ENCODE measurements at places on chromosomes 12 and 14.

DNA sequence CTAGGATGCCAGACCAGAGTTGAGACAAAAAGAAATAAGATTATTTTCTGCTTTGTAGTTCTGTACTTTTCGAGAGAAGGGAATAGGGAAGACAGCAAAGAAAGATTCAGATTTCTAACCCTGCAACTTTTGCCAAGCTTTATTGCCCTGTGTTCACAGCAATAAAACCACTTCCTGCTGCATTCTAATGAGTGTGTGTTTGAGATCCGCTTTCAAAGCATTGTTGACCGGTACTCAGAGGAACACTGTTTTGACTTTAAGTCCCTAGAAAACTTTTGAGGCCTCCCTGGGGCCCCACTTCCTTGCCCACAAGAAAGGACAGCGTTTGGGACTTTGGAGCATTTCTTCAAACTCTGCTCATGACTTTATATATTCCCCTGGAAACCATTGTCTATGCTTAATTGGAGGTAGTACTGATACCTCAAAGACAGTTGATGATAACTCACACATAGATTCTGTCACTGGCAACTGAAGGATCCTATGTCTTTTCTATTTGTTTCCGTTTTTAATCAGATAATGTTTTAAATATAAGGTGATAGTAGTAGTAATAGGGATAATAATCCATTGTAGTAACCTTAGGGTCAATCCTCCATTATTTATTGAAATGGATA, 1.3 kb downstream of the RNASE6 start:
- DNase-seq: peak; percentile 7

GRCh38 chr14:32813401-32813800, 125.3 kb upstream of the NPAS3 start:
- no peak for DNase-seq

DNA sequence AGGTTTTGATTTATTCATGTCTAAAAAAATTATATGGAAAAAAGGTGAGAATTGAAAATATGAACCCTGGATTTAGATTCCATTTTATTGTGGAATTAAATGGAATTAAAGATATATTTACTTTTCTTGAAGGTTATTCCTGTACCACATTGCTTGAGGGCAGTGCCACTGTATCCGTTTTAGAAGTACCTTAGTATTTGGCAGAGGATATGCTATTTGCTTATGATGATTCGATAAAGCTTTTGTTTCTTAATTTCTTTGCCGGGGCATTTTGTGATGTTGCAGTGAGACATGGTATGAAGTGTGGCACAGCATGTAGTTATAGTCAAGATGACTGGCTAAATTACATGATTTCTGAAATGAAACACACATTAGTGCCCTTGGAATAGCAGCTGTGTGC, 7.6 kb downstream of the TMTC2 start:
- no peak for DNase-seq

GRCh38 chr14:76093077-76093476, 58.6 kb upstream of the GPATCH2L start:
- no peak for DNase-seq

DNA sequence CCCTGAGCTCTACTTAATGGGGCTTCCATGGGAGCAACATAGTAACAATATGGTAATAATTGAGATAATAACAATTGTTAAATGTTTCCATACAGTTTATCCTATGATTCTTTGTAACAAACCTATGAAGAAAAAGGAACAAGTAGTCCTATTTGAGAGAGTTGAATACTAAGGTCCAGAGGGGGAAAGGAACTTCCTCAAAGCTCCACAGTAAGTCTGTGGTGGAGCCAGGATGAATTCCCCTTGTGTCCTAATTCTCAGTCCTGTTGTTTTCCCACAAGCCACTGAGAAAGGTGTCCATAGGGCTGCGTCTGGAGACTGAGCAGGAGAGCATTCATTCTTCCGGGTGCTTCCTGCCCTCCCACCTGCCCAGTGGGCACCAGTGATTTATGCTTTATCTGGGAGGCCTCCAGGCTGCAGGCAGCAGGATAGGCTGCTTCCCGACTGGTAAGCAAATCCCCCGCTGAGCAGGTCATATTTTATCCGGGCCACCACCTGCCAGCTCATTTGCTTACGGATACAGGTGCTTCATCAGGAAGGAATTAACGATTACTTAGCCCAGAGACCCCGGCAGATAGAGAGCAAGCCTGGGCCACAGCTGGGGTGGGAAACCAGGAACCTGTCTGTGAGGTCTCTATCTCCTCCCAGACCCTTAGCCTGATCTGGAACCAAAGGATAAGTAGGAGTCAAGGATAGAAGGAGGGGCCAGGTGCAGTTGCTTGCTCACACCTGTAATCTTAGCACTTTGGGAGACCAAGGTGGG, 33.9 kb upstream of the FAM222A start:
- no peak for DNase-seq

GRCh38 chr14:97771340-97772045, 974.3 kb downstream of the VRK1 start:
- DNase-seq: no peak

GRCh38 chr14:104162495-104162894, 24.1 kb downstream of the KIF26A start:
- DNase-seq: no peak

- peak; percentile 37 for DNase-seq
Measured at GRCh38 chr12:15584366-15585041, 204.7 kb downstream of the EPS8 start.

DNA sequence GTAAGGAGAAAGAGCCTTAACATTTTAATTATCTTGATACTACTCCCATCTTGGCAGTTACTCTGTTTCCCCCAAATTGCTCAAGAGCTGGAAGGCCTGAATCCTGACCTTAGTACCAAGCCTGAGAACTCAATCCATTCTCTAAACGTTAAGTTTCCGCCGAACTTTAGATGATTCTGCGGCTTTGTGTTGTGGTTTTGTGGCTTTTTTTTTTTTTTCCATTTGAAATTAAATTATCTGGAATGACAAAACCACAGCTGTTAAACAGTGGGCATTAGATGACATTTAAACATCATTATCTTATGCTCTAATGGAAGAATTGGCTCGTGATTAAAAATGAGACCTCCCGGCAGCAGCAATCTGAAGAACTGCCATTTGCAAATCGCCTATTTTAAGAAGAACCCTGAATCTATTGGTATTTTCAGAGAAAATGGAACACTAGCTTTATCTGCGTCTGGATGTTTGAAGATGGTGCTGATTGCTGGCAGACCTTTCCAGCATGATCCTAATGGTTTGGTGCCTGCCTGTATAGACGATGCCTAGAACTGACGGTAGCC, 38.4 kb downstream of the TMEM132C start:
- DNase-seq: no peak

GRCh38 chr12:131793243-131794022, 34.8 kb upstream of the MMP17 start:
- no peak for DNase-seq

DNA sequence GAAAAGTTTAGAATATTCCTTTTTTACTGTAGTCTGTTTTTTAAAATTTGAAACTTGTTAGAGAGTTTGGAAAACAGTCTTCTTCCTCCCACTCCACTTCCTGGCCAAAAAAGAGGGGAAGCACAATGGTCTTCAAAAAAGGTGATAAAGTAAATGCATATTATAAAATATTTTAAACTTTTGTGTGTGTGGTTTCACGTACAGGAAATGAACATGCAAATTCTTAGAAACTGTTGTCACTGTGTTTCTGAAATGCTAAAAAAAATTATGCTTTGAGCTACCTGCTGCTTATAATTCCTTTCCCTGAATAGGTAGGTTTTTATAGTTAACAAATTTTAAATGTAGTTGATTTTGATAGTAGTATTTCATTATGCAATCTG, 2.9 kb downstream of the FGFR1OP2 start:
- no peak for DNase-seq

DNA sequence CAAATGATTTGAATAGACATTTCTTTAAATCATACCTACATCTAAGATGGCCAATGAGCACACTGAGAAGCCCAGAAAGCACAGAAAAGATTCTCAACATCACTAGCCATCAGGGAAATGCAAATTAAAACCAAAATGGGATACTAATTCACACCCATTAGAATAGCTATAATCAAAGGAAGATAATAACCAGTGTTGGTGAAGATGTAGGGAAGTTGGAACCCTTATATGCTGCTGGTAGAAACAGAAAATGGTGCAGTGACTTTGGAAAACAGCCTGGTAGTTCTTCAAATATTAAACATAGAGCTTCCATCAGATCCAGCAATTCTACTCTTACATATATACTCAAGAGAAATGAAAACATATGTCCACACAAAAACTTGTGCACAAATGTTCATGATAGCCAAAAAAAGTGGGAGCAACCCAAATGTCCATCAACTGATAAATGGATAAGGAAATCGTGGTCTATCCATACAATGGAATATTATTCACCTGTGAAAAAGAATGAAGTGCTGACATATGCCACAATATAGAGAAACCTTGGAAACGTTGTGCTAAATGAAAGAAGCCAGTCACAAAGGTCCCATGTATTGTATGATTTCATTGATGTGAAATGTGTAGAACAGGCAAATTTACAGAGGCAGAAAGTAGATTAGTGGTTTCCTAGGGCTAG, 24.4 kb downstream of the SYNE3 start:
- no peak for DNase-seq

- DNase-seq: no peak
Measured at GRCh38 chr12:12265035-12265434, 1.8 kb downstream of the LRP6 start.

GRCh38 chr12:123681605-123682004, 10.7 kb downstream of the TCTN2 start:
- no peak for DNase-seq

DNA sequence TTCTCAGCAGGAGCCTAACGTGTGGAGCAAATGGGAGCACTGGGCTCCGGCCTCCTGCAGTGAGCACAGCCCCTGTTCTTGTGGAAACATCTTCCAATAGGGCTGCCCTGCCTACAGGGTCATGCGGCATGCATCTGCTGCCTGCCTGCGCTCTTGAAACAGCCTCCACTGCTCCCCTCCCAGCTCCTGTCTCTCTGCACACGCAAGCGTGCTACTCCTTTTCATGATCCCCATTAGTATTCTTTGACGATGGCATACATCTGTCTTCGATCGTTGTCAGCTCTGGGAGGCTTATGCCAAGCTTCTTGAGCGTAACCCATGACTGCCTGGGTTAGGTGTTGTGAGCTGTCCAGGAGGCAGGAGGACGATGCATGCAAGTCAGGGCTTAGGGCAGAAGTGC, 23.1 kb downstream of the NTF3 start:
- no peak for DNase-seq

DNA sequence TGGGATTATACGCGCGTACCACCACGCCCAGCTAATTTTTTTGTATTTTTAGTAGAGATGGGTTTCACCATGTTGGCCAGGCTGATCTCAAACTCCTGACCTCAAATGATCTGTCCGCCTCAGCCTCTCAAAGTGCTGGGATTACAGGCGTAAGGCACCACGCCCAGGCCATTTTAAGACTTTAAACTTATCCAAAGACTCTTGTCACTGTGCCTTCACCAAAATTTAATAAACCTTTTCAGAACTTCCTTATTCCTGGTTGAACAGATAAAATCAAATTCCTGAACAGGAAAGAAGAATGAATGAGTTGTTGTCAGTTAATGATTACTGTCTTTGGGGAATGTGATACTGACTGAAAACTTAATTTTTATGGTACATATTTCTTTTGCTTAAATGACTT, 37.8 kb downstream of the GIT2 start:
- DNase-seq: no peak

- no peak for DNase-seq
Measured at GRCh38 chr14:34605461-34605860, 24.5 kb downstream of the SNX6 start.

GRCh38 chr14:52299692-52300278, 14.3 kb upstream of the PTGER2 start:
- DNase-seq: peak; percentile 31

GRCh38 chr12:252636-253035, 10.0 kb downstream of the SLC6A13 start:
- no peak for DNase-seq

DNA sequence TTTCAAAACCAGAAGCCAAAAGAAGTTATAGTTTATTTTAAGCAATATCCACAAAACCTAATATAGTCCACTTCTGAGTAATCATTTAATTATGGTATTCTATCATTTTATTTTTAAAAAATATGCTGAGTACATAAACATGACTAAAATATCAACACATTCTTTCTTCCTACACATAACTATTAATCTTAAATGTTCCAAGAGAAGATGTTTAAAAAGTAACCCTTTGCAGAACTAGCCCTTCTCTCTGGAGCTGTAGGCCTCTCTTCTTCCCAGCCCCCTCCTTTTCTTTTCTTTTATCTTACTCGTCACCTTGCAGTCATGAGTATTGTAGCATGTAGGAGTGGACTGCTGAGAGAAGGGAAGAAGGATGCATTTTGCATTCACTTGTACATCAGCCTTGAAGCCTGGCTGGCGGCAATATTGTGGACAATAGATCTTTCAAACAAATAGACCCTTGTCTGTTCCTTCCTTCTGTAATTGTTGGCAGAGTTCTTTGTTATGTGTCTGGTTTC, 941.9 kb downstream of the NRXN3 start:
- no peak for DNase-seq

DNA sequence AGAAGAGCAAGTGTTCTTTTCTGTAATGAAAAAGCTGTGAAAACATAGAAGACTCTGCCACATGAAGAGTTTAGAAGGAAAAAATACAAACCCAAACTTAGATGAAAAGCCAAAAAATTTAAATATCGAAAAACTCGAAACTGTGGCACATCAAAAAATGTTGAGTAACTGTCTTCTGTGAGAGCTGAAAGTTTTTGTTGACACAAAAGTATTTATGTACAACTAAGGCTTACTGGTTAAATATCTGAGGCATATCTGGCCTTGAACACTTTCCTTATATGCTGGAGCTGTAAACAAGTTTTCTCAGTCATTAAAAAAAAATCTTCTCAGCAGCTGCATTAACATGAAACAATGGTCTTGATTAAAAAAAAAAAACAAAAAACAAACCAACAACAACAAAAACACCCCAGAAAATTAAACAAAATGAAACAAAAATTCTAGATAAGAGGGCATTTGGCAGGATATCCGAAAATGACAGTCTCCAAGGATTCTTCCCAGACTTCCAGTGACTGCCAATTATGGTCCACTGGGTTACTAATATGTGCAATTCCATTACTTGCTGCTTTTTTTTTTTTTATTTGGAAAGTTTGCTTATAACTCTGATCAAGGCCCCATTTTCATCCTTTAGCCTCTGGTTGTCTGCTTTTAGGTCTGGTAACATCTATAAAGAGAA, 84.7 kb upstream of the PAWR start:
- no peak for DNase-seq
